ENCODE measurements at places on chromosomes 16 and 17.

GRCh38 chr17:63189082-63189481 lies 223.0 kb downstream of the TANC2 start:
- no peak for DNase-seq

DNA sequence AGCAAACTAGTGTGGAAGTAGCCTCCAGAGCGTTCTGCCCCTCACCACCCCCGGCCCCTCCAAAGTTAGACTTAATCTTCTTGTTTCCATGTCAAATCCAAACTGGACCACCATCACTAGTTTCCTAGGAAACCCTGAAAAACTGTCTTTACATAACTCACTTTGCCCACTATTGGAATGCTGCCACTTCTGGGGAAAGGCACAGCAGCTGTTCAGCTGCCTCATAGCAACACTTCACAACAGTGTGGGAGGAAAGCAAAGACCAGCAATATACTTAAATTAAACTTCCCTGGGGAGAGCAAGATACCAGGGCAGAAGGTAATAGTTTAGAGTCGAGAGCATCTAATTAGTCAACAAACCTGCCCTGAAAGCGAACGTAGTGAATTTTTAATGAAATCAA lies 452.2 kb downstream of the KCNJ2 start:
- no peak for DNase-seq

GRCh38 chr16:48487287-48487686 lies 102.1 kb upstream of the SIAH1 start:
- DNase-seq, result no peak

GRCh38 chr17:69437475-69437874 lies 23.0 kb downstream of the MAP2K6 start:
- DNase-seq, result no peak

DNA sequence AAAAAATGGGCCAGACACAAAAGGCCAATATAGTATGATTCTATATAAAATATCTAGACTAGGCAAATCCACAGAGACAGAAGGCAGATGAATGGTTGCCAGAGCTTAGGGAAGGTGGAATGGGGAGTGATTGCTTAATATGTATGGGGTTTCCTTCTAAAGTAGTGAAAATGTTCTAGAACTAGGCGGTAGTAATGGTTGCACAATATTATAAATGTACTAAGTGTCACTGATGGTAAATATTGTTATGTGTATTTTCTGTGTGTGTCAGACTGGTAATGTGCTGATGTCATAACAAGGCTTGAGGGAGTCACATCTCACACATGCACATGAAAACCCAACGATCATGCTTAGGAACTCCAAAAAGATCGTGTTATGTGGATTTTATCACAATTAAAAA lies 106.9 kb upstream of the SIAH1 start:
- DNase-seq, result no peak

- DNase-seq, result no peak
Observed at GRCh38 chr17:76791053-76791980, 53.4 kb downstream of the MFSD11 start.

- DNase-seq, result no peak
Observed at GRCh38 chr16:66395806-66396555, 29.5 kb downstream of the CDH5 start.

DNA sequence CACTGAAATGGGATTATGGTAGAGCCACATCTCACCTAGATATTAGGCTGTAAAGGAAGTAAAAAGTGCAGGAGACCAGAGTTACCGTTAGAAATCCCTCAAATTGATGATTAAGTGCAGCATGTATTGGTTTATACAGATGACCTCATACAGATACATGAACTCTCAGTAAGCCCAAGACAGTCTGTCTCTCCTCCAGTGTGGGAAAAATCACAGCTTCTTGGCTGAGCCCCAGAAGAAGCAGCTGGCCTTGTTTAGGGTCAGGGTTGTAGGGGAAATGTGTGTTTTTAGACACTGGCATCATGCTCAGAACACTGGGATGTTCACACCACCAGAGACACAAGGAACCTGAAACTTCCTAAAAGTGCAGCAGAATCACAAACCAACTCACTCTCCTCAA lies 135.9 kb downstream of the KATNIP start:
- no peak for DNase-seq

DNA sequence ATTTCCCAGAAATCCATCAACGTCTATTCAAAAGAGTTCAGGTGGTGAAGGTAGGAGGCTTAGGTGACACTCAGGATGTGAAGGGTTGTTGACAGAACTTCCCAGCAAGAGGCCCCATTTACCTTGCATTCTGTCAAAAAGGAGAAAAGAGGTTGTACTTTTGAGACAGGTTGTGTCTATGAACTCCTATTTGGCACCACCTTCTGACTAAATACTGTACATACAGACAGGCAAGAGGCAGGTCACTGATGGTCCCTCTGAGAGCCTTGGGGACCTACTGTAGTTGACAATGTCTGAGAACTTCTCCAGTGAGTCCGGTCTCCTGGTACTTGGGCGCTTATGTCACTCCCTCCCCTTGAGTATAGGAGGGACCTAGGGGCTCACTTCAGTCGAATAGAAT lies 479.3 kb upstream of the ZFHX3 start:
- no peak for DNase-seq

DNA sequence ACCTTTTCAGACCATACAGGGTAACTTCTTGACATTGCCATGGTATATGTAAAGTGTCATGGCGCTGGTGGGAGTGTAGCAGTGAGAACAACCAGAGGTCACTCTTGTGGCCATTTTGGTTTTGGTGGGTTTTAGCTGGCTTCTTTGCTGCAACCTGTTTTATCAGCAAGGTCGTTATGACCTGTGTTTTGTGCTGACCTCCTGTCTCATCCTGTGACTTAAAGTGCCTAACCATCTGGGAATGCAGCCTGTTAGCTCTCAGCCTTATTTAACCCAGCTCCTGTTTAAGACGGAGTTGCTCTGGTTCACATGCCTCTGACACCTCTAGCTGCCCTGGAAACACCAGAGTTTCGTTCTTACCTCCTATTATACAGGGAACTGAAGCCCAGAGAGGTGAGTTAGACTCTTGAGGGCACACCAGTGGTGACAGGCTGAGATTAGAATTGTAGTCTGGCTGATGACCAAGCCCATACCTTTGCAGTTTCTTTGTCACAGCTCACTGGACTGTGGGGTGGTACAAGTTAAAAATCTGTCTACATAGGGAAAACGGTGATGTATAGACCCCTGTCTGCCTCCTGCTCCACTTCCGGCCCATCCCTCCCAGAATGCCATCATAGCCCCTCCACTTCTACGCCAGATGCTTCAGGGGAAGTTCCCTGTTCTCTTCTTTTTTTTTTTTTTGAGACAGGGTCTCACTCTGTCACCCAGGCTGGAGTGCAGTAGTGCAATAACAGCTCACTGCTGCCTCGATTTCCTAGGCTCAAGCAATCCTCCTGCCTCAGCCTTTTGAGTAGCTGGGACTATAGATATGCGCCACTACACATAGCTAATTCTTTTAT lies 21.0 kb downstream of the KSR1 start:
- DNase-seq, result no peak

DNA sequence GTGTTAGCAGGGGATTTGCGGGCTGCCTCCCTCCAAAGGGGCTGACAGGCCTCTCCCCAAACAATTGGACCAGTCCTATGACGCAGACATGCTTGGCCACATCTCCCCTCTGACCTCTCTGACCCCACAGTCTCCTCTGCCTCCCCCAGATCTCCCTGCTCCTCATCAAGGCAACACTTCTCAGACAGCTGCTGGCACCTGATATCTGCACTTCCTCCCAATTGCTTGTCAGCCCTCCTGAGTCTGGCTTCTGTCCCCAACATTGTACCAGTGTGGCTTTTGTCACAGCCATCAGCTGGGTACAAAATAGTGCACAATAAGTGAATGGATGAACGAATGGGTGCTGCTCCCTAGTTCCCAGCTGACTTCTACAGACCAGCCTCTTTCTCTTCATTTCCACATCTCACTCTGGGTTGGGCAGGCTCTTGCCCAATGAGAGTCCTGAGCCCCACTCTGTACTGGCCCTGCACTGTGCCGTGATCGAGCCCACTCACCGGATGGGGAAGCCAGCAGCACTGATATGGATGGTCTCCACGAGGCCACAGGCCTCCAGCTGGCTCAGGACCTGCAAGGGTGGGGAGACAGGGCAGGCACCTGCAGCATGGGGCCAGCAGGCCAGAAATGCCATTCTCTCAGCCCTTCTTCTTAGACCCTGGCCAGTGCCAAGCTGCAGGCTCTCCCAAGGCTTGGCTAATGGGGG lies 17.1 kb downstream of the ZNHIT3 start:
- DNase-seq, result no peak

DNA sequence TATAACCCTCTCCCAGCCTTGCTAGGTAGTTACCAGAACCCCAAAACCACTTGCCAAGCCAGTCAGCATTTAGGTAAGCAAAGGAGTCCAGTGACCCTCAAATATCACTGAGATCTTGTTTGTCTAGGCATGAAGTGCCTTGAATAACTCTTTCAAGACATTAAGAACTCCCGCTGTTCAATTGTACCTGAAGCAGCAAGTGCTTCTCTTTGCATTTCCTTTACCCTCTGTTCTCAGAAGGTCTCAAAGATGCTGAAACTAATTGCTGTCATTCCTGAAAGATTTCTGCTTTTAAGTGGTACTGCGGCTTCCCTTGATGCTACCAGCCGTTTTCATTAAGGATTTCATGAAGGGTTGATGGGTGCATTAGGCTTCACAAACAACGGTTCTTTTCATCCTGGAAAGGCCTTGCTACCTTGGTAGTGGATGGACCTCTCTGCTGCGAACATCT lies 142.7 kb downstream of the PITPNC1 start:
- DNase-seq, result no peak

GRCh38 chr17:81940538-81941483 lies 3.7 kb upstream of the PYCR1 start:
- no peak for DNase-seq

- no peak for DNase-seq
Observed at GRCh38 chr17:11446316-11446715, 152.0 kb upstream of the DNAH9 start.

DNA sequence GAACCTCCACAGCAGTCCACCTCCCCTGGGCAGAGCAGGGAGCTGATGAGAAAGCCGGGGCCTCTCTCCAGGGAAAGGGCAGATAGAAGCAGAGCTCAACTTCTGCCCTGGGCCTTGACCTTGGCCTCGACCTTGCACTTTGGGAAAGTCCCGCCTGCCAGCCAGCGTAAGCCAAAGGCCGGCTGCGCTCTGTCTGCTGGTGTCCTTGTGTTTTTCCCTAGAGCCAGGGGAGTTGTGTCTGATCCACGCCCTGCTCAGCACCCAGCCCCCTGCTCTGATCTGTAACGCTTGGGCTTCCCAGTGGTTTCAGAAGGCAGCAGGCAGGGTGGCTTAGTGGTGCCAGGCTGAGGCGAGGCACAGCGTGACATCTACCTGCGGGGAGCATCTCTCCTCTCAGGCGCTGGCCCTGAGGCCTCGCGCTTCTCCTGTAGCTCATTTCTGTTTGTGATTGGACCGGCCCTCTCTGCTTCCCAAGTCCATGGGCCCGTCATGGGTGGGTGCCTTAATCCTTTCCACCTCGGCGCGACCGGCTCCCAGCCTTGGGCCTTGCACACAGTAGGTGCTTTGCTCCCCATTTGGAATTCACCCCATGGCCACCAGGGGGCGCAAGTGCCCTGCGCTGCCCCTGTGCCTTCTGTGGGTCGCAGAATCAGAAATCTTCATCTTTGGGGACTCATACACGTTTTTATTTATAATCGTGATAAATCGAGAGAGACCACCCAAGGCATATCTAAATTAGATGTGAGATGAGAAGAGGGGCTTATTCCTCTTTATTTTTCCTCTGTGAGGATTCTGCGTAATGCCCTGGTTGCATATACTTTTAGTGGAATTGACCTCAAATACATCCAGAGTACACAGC lies 24.2 kb downstream of the SGSH start:
- DNase-seq, result peak; percentile 52

- DNase-seq, result no peak
Observed at GRCh38 chr17:12247761-12248160, 227.1 kb downstream of the MAP2K4 start.

DNA sequence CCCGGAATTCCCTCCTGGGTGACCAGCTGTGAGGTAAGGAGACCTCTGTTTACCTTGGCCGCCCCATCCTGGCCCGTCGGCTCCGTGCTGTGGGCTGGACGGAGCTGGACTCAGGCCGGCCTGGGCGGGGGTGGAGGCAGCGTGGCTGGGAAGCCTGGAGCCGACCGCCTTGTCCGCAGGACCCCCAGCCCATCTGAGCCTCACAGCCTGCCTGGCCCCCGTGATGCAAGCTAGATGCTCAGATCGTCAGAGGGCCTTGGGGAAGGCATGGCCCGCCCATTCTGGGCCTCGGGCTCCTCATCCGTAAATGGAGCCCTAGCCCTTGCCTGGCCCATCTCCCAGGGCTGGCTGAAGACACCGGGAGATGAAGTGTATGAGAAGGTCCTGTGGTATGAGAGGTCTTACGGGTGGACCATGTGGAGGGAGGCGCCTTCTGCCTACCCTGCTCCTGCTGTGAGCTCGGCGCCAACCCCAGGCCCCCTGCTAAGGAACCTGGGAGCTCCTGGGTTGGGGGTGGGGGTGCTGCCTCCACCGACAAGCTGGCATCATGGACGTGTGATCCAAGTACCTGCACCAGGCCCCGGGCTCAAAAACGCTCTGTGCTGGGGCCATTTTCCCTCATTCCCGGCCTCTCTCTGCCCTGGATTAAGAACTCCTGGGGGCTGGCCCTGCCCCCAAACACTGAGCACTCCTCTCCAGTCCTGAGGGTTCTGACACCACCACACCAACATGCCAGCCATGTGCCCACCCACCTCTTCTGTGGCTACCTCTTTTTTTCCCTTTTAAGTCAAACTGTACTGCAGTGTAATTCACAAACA lies 5.4 kb upstream of the P2RX1 start:
- DNase-seq, result no peak

GRCh38 chr16:69834807-69835466 lies 72.8 kb downstream of the WWP2 start:
- DNase-seq, result no peak

DNA sequence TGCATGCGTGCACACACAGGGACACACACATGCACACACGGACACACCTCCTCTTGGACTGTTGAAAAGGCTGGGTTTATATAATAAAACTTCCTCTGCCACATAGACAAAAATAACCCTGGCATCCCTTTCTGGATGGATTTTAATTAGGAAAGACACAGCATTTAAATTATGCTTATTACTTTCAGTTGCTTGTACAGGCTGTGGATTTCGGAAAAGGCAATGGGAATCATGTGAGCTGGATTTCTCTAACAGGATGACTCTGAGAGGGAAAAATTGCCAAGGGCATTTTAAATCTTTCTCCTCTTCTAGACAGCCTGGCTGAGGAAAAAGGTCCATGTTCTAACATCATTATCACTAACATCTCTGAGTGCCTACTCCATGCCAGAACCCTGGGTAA lies 75.9 kb downstream of the HLF start:
- no peak for DNase-seq

DNA sequence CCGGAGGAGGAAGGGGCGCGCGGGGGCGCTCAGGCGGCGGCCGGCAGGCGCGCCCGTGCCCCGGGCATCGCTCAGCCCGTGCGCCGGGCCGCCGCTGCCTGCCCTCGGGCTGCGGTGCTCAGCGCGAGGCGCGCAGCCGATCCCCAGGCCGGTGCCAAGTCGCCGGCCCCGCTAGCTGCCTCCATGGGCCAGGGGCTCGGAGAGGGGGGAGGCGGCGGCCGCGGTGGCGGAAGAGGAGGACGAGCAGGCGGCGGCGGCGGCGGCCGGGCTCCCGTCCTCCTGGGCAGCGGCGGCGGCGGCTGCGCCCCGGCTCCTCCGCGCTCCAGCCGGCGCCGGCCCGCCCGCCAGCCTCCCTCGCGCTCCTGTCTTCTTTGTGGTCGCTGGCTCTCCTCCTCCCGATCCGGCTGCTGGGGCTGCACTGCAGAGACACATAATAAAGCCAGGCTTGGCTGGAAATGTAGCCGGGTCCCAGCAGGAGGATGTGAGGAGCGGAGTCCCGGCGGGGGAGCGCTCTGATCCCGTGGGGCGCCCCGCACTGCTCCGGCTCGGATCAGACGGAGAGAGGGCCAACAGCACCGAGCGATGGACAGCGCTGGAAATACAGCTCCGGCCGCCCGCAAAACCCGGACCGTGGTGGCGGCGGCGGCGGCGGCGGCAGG lies 889 bp upstream of the ZNF423 start:
- no peak for DNase-seq

All from effector CD4-positive, alpha-beta T cell (primary cell).